NCI-H524 (cell line): ENCODE measurements at places on chromosomes 4 and X.

DNA sequence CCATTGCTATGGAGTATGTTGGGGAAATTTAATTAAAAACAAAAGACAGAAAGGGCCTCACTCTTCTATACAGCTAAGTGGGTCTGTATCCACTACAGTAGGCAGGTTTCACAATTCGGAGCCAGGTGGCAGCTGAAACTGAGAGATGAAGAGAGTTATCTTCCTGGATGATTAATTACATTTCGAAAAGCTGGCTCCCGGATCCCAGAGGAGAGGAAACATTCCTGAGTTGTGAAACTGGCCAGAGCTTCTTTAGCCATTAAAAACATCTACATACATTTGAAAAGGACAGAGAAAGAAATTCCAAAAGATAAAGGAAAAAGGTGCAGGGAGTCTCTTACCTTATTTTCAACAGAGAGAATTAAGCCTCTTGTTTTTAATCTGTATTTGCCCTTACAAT is 15.5 kb upstream of the PDZD4 start:
- no peak for DNase-seq

- DNase-seq = no peak
Observed at GRCh38 chrX:132810964-132811712, 147.3 kb downstream of the HS6ST2 start.

- DNase-seq = no peak
Observed at GRCh38 chrX:78074088-78074487, 30.0 kb upstream of the PGK1 start.

DNA sequence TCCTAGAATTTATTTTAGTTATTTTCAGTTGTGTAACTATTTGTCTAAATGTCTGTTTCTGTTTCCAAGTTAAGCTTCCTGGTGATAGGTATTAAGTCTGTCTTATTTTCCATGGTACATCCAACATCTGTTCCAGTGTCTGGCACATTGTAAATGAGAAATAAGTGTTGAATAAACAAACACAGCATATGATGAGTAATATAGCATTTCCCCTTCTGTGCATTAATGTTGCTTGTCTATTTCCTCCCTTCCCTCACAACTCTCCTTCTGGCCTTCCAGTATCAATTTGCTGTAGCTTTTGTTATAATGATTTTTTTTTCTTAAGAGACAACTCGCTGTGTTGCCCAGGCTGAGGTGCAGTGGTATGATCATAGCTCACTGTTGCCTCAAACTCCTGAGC is 36.1 kb downstream of the COPS4 start:
- DNase-seq = no peak

DNA sequence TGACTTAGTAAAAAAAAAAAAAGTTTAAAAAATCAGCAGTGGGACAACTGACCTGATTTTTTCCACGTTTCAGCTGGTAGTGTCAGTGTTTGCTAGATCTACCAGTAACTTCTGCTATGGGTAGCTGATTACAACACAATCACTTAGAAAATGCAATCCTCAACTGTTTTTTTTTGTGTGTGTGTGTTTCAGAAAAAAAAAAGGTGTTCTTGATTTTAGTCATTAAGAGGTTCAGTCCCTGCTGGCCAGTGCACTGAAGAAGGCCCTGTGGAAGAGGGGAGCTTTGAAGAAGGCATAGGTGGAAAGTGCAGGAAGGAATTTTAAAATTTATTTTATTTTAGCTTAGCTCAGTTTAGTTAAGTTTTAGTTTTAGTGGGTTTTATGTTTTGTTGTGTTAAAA is 46.9 kb downstream of the SH2D1A start:
- no peak for DNase-seq

GRCh38 chrX:24285082-24285481 is 28.8 kb downstream of the SUPT20HL2 start:
- no peak for DNase-seq

DNA sequence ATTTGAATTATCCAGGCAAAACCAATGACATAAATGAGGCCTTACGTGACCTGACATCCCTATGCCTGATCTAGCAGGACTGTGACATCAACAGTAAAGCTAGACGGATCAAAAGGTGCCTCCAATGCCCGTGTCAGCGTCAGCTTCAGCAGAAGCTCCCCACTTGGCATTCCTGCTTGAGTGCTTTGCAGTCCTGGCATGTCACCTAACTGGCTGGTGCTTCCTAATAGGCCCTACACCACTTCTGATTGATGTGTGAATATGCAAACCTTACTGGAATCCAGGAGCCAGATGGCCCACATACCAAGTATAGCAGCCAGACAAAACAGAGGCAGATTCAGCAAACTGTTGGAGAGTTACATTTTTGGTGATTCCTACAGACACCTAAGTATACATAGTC is 224.2 kb downstream of the DMD start:
- DNase-seq = no peak

GRCh38 chr4:41999321-41999720 is 9.0 kb downstream of the SLC30A9 start:
- DNase-seq = no peak

DNA sequence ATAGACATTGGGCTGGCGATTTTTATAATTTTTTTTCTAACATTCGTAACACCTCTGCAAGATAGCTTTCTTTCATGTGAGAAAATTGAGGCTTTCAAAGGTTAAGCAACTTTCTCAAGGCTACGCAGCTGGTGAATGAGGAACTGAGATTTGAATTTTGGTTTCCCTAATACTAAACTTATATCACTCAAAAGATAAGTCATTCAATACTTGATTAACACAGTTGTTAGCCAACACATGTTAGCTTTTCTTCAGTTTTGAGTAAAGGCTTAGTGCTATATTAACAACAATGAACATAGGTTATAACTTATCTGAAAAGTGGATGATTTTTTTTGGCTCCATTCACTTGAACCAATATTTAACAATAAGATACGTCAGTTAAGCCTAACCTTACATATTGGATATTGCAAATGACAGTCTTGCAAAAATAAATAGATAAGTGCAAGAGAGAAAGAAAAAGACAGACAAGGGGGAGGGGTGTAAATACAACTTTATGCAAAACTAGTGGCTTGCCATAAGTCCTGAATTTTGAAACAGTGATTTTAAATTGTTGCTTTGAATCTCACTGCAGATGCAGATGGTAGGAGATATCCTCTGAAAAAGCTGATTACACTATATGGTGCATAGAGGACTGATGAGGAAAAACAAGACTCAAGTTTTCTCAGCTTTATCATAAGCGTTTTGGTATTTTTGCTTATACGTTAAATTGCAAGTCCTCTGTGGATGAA is 11.1 kb upstream of the GPM6A start:
- no peak for DNase-seq

GRCh38 chr4:176376032-176376614 is 56.4 kb downstream of the SPCS3 start:
- no peak for DNase-seq
